ENCODE measurements at places on chromosomes 16 and 17.

- no peak for DNase-seq
These were observed 149.6 kb downstream of the SOX9 start for GRCh38 chr17:72270273-72270924.

- DNase-seq = no peak
These were observed 1.8 kb upstream of the CDRT4 start for GRCh38 chr17:15469260-15469659.

- no peak for DNase-seq
These were observed 30.2 kb upstream of the ULK2 start for GRCh38 chr17:19897903-19898302.

GRCh38 chr17:27630607-27631410, at the start of gene LGALS9:
Gene LGALS9 (plus strand): TSS chr17:27631188. CDS start chr17:27631266, 78 bp downstream.
- DNase-seq = no peak

- DNase-seq = no peak
These were observed 6.2 kb downstream of the JMJD6 start for GRCh38 chr17:76720211-76720610.

DNA sequence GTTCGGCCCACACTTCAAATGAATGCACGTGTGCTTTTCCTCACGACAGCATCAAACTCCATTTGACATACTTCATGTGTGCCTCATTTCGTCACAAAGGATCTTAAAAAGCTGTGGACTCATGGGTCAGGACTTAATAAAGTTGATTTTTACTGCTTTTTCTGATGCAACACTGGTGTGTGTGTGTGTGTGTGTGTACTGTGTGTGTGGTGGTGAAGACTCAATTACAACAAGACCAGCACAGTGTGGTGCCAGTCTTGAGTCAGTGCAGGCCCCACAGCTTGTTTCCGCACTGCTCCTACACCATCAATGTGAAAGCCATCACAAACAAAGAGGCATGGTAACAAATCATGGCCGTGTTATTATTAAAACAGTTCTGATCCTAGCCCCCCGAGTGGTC, 17.7 kb downstream of the CDIP1 start:
- DNase-seq = no peak

DNA sequence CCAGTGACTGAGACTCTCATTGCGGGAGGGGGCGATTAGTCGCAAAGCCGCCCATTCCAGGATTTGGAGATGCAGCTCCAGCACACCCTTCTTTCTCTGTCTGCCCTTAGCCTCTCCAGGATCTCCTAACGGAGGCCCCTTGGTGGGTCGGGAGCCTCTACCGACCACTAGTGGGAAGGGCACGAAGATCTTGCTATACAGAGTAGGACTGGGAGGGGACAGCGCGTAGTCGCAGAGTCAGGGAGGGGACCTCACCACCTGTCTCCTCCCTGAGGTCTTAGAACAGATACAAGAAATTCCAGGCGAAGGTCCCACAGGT, 588 bp upstream of the SMTNL2 start:
- no peak for DNase-seq

- DNase-seq = no peak
These were observed 103.9 kb downstream of the SOCS1 start for GRCh38 chr16:11151885-11152629.

DNA sequence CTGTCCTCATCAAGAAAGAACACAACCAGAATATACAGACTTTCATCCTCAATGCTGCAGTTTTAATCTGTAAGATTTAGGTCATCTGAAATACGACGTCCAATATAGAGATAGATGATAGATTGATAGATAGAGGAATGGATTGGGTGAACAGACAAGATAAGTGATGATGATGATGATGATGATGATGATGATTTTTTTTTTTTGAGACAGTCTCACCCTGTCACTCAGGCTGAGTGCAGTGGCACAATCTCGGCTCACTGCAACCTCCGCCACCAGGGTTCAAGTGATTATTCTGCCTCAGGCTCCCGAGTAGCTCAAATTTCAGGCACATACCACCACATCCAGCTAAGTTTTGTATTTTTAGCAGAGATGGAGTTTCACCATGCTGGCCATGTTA, 56.3 kb upstream of the ADAMTS18 start:
- no peak for DNase-seq

DNA sequence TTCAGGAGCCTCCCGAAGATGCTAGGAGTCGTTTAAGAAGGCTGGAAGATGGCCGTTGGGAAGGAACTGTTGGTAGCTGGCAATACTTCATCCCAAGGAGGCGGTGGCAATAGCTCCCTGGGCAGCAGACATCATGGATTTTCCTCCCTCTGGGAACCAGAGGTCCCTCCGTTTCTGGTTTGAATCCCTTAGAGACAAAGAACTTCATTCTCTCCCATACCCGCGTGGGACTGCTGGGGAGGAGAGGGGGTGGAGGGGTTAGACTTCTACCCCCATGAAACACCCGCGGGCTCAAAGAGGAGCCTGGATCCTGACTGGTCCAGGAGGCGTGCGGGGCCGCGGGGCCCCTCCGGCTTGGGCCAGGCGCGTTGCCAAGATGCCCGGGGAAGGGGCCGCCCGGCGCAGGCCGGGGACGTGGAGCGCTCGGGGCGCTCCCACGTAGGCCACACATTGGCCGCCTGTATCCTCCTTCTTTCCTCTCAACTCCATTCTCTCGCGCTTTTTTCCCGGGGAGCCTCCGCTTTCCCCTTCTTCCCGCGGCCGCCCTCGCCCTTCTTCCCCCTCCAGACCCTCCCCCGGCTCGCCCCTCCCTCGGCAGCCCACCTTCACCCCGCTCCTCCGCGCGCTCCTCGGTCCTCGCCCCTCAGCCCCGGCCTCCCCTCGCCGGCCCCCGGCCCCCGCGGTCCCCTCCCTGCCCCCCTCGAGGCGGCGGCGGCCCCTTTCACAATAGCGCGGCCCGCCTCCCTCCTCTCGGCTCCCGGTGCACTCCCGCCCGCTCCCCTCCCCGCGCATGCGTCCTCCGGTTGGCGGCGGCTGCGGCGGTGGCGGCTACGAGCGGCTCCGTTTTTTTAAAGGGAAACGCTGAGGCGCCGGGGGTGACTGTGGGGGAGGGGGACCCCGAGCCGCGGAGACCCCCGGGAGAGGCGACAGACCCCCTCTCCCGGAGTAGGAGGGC, at the start of gene MSL1:
Gene MSL1, plus strand, starts transcription at position 791 of the 955 bp plus-strand sequence. CDS start 642 bp downstream, outside the sequence.
- peak; percentile 82 for DNase-seq
